ENCODE measurements at places on chromosomes 7 and 10.

DNA sequence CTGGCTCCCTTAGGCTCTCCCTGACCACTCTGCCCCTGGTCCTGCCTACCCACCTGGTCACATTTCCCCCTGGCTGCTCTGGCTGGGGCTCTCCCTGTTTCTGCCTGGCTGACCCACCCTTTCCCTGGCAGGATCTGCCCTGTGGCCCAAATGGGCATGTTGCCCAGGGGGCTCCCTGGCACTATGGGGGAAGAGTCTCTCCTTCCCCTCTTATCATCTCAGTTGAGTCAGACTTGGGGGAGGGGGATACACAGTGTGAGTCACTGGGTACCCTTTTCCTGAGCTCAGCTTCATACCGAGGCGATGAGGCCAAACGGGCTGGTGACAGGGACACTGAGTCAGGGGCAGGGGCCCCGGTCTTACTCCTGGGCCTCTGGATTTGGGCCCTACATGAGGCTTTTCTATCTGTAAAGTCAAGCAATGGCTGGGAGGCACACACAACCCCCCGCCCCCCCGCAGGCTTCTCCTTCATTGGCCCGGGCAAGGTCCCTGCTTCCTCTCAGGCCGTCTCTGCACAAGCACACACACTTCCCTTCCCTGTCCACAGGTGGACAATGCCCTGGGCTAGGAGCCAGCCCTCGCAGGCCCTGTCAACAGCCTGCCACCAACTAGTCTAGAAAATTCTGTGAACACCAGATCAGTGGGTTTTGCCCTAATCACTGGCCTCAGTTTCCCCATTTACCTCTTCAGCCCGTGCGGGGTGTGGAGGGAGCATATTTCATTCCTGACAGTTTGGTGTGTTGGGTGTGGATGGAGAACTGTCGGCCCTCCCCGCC lies 627 bp upstream of the FLNC start:
- no peak for DNase-seq

DNA sequence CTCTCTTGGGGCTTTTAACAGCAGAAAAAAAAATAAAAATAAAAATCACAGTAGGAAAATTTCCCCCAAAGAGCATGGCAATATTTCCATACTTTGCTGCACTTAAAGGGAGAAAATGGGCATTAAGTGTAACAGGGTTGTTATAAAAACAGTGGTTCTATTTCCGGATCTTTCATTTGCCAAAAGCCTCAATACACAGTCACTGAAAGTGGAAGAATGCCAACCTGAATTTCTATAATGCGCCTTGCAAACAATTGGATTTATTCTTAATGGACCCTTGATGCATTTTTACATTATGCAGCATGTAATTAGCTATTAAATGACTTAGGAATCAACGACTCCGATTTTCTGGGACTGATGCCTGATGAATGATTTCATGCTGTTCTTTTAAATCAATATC lies 127.6 kb upstream of the NANOS1 start:
- no peak for DNase-seq

GRCh38 chr7:37027557-37028341 lies 303.5 kb upstream of the AOAH start:
- peak; percentile 97 for DNase-seq

DNA sequence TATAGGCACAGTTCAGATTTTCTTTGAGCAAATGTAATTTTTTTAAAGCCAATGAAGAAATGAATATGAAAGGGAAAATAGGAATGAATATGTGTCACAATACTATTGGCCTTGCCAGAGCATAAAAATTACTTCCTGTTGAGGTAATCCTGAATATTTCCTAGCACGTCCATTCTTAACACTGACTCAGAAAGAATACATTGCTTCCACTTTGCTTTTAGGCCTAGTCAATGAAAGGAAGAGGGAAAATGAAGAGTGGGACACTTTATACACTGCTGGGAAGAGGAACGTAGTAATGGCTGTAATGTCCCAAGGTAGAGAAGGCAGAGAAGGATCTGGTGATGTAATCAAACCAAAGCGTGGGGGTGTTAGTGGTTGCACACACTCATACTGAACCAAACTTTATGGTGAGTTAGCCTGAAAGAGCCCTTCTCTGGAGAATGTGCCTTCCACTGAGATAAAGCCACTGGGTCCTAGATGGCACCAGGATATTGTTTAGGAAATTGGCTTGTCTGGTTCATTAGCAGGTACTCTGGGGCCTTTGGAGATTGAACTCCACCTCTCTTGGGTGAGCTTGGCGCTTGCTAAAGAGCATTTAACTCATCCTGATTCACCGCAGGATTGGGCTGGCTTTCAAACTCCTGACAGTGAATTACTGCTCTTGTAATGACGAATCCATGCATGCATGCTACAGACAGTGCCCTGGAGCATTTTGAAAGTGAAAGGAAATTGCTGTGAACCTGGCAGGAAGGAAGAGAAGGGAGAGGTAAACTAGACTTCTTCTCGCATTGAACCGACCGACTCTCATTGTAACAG lies 254.9 kb downstream of the KIAA1217 start:
- DNase-seq = no peak

GRCh38 chr7:133481676-133482075 lies 228.8 kb downstream of the EXOC4 start:
- no peak for DNase-seq

- no peak for DNase-seq
These were observed 472.8 kb upstream of the ADARB2 start for GRCh38 chr10:2210088-2210487.

- DNase-seq = no peak
These were observed 1213.1 kb downstream of the DNAJB9 start for GRCh38 chr7:109782806-109783205.

GRCh38 chr10:89348481-89348880 lies 20.7 kb downstream of the IFIT3 start:
- DNase-seq = no peak

DNA sequence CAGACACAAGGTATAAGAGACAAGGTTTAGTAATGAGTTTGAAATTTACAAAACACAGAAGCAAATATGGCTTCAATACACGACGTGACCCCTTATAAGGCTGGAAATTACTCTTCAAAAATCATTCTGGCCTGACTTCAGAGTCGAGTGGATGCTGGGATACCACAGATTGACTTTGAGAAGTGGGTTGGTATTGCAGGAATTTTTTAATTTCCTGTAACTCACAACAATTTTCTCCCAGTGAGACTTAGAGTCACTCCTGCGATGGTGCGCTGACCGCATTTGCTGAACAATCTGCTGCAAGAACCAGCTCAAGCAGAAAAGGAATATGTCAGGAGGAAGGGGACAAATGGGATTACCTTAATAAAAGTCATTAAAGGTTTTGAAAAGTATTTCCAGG lies 132.1 kb downstream of the EMX2 start:
- no peak for DNase-seq

Measured in NCI-H524 (cell line).